Inflammatory macrophage treated with lipopolysaccharide for 4 hours (primary cell): ENCODE measurements at places on chromosomes 5 and 9.

DNA sequence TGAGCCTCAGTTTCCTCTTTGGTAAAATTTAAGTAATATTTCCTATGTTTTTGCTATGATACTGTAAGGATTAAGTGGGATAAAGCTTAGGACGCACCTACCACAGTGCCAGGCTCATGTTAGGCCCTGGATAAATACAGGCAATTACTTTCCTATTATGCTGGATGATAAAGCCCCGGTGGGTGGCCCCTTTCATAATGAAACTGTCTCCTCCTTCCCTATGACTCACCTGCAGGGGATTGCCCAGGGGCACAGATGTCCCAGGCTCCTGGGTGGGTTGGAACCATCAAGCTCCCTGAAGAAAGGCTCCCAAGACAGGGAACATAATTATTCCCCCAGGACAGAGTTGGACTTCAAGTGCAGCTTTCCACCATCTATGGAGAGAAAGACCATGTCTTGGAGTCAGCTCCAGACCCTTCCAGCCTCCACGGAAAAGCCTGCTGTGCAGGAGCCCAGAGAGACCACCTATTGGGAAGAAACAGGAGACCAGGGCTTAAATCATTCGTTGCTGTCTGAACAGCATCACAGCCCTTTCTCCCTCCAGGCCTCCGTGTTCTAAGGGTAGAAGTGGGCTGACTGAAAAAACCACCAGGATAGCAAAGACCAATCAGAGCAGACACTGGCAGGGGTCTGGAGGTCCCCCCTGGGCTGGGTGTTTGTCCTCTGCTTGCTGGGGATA, 43.2 kb upstream of the FOXE1 start:
- no peak for DNase-seq

DNA sequence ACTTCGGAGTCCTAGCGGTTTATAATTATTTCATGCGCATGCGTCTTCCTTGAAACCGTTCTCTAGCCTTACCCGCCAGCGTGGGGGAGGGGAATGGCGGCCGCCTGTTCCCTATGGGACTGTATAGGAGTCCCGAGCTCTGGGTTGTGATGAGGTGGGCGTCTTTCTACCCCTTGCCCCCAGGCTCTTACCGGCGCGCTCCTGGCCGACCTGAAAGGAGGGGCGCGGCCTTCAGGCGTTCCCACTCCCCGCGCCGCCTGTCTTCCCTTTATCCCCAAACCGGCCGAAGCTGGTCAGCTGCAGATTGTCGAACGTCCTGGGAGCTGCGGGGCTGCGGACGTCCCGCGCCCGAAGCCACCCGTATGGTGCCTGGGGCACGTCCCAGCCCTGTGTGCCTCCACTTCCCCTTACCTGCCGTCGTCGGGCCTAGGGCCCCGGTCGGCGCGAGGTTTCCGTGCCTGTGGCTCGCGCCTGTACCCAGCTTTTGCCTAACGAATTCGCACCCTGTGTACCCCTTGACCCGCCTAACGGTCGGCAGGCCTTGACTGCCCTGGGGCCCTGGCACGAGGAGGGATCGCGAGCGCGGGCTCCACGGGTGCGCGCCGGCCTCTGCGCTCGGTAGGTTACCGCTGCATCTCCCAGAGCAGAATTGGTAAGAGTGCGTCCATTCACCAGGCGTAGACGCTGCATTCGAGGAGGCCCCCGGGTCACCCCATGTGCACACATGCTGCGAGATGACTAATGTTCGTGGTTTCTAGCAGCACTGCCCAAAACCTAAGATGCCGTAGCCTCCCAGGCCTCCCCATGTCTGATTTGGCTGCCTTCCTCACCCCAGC, 653 bp upstream of the HNRNPH1 start:
- peak; percentile 44 for DNase-seq

DNA sequence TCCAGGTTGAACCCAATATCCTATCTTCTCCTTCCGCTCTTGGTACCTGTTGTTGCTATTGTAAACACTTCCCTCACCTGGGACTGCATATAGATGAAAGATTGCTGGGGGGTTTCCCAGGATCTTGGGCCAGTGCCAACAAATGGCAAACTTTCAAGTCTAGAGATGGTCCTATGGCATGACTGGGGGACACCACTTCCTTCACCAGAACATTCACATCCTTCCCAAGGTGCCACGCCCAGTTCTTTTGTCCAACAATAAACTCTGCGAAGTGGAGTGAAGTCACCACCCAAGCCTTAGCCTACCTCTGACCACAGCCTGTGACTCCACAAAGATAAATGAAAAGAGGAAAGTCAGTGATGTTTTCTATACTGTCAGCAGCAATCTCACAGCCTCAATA, 34.4 kb downstream of the DOCK8 start:
- peak; percentile 57 for DNase-seq

GRCh38 chr9:131263701-131264100, 12.6 kb downstream of the FAM78A start:
- DNase-seq = no peak

- peak; percentile 9 for DNase-seq
These were observed 13.8 kb upstream of the FGF18 start for GRCh38 chr5:171405615-171406014.

DNA sequence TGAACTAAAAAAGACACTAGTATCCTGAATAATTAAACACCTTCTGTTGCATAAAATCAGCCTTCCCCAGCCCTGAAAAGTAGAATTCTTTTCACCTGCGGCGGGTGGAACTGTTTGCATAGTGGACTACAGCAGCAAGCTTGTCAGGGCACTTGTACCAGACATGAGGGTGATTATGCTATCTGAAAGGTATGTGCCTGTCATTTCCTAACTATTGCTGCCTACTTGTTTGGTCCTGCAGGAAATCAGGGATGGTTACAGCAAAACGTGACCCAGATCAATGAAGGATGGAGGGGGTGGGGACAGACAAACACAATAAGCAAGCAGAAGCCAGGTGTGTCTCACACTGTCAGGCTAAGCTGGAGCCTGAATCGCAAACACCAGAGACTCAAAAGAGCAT, 385.6 kb downstream of the MLLT3 start:
- DNase-seq = no peak

DNA sequence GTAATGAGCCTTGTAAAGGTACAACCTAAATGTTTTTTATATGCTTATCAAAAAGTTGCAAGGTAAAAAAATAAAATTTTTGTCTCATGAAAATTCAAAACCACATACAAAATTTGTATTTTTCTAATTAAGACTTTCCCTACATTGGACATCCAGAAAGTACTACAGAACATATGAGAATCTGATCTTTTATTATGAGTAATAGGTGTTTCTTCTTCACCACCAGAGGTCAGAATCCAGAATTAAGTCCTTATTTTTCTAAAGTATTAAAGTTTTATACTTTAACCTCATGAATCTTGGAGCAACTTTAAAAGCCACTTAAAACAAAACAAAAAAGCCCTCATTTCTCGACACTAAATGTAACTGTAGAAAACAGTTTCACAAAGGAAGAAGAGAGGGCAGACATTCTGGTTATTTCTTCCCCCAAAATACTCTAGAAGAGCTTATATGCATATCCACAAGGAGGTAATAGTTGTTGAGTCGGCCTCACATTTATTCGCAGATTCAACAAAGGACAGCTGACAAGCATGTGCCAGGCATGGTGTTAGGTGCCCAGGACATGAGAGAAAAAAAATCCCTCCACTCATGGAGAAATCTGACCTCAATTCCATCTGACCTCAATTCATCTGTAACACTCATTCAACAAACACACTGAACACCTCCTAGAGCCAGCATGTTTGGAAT, 69.3 kb downstream of the MLLT3 start:
- DNase-seq = no peak

DNA sequence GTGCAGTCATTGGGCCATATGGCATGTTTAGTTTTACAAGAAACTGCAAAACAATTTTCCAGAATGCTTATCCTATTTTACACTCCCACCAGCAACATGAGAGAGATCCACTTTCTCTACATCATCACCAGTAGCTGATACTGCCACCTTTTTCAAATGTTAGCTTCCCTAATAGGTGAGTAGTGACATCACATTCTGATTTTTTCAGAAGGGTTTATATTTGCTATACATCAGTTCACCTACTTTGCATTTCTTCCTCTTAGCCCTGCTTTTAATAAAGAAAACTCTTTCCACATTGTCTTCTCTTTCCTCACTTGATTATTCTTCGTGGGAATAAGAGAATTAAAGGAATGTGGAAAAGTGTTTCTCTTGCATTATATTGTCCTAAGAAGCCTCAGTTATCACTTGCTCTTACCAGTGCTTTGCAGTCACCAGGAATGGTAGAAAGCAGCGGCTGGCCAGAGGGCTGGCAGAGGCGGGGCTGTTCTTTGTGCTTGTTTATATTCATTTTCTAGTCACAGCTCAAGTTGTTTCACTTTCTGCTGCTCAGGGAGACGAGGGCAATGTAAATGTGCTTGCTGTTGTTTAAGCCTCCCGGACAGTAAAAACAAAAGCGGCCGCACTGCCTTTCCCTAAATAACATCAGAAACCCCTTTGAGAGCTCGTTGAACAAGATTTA, 164.8 kb downstream of the HSD17B3 start:
- peak; percentile 48 for DNase-seq

DNA sequence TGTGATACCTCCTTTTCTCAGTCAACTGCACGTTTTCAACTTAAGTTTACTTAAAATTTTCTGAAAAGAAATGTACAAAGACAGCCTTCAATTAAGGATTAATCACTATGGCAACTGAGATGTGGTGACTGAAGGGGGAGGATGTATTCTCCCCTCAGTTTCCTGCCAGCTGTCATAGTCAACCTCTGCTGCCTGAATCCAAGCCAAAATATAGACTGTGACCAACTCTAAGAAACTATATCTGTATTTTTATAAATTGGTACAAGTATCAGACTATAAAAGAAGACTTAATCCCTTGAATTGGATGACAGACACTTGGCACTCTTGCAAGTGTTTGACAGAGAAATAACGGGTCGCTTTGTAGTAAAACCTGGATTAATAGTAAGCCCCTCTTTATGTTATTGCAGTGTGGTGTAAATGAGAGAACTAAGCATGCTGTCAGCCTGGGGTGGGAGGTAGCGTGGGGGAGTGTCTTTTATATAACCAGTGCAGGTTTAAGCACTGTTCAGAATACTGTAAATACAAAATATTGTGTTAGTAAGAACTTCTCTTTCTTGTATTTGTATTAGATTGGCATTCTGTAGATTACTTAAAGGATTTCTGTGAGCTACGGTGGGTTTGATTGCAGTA, 106.4 kb downstream of the ERCC6L2 start:
- DNase-seq = no peak

DNA sequence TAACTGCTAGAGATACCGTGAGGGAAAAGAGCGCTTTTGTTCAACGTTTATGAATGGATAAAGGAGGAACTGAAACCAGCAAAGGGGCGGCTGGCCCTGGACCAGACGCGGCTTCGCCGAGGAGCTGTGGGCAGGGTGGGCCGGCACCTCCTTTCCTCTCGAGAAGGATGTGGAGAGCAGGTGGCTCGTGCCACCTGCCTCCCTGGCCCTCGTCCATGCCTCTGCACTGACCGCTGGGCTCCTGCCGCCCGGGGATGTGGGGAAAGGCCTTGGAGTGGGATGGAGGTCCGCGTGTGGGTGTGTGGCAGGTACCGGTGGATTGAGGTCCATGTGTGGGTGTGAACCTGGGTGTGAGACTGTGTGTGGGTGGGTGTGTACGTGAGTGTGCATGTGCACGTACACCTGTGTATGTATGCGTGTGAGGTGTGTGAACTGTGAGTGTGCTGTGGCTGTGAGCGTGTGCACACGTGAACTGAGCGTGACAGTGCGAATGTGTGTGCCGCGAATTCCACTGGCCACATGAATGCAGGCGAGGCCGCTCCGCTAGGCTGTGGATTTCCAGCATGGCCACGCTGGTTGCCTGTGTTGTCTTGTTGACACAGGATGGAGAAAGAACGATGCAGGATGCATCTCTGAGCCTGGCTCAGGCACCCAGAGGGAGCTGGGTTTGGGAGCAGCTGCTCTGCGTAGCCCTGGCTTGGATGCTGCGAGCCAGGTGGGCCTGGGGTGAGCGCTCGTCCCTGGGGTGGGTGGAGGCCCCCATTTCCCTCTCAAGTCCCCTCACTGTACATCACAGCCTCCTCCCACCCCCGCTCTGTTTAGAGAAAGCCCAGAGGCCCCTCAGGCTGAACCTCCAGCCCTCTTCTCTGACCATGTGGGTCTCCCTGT, 4.4 kb upstream of the CEP72 start:
- peak; percentile 40 for DNase-seq

DNA sequence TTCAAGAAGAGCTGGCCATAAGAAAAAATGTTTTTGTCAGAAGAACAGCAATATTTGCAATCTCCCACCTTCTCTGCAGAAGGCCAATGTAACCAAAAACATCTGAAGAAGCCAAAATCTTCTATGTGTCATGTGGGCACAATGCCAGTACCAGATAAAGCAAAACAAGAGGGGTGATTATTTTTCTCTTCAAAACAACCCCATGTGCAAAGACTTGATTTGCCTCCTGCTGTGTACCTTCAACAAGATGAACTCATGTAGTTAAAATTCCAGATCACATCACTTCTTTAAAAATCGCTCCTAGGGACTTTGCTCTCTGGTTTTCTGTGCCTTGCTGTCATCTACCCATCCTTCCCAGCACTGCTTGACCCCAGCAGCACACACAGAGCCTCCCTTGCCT, 134.0 kb upstream of the MAP3K1 start:
- DNase-seq = no peak

DNA sequence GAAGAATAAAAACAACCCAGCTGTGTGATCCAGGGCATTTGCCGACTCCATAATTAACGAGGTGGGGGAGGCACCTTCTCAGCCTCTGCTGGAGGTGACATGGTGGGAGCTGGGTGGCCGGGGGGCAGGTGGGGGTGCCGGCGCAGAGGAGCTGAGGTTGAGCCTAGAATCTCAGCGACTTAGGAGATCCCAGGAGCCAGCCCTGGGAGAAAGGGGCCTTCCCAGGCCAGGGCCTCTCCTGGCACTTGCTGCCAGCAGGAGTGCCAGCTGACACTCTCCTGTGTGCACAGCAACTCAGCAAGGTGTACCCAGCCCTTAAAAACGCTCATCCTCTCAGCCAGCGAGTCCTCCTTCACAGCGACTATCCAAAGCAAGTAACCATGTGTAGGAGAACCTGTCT, 62.8 kb upstream of the FCN1 start:
- no peak for DNase-seq

- DNase-seq = no peak
These were observed 247.2 kb downstream of the CEMIP2 start for GRCh38 chr9:71521132-71521531.

DNA sequence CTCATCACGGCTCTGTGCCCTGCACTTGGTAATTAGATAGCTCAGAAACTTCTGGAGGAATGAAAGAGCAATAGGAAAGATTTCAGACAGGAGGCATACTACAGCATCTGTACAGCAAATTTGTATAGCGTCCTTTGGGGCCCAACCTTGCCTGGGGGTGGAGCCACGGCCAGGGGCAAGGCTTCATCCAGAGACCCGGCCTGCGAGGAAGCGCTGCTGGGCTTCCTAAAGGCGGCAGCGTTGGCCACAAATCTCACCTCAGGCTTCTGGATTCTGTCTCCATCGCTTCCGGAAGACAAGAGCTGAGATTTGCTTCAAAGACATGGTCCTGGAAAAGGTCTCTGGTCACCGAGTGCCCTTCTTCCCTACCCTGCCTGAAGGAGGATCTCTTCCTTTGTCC, 12.2 kb upstream of the SPATA31D1 start:
- no peak for DNase-seq

- no peak for DNase-seq
These were observed 29.3 kb upstream of the GNA14 start for GRCh38 chr9:77677397-77677796.
